Stimulated activated naive CD8-positive, alpha-beta T cell treated with anti-CD3 and anti-CD28 coated beads, Interleukin-15, Interleukin-2, amounts not matched to agents 100 U/mL and 50 U/mL, for 24 hours (primary cell): ENCODE measurements at places on chromosomes 2 and 18.

DNA sequence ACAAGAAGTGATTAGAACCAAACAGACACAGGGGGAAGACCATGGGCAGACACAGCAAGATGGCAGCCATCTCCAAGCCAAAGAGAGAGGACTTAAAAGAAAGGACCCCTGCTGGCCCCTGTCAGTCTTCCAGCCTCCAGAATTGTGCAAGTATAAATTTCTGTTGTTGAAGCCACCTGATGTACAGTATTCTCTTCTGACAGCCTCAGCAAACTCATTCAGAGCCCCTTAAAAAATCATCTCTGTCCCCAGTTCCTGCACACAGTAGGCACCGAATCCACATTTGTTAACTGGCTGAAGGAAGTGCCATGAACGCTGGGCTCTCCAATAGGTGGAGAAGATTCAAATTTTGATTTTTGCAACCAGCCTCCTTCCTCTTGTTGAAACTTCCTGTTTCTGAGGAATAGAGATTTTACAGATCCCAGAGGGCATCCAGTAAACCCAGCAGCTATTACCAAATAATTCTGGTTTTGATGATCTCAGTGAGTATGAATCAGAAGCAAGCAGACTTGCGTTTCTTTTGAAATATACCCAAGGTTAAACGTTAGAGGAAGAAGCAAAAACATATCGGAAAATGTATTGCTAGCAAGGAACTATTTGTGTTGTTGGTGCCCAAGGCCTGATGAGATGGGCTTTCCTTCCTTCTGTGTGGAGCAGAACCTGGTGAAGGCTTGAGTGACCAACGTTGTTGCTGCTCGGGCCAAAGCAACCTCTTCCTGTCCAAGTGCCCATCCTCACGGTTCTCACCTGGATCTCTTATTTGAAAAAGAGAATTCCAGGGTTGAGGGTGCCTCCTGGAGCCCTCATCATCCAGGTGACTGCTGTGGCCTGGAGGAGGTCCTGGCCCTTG, 47.7 kb upstream of the PLB1 start:
- DNase-seq = no peak

DNA sequence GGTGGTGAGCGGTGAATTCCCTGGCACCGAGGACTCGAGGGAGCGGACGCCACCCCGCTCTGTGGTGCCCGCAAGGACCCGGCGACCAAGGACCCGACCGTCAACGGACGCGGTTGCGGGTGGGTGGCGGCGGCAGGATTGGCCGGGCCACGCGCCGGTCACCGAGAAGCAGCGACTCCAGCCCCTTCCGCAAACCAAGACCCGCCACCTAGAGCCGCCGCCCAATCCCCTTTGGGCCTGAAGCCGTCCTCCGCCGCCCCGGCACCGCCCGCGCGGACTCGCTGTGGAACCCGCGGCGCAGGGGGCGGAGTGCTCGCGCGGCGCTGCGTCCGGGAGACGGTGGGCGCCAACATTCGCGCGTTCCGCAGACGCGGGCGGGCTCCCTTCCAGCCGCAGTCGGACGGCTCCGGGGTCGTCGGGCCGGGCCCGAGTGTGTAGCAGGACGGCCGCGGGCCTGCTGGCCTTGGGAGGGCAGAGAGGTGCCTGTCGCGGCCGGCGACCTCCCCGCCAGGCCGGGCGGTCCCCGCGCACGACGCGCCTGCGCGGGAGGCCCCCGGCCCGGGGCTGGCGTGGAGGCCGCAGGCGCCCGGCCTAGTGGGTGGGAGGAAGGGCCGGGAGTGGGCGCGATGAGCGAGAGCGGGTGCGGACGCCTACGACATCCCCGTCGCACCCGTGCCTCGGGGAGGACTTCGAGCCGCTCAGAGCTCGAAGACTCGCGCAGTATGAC, at the start of the genes FAM228B and PFN4:
Gene FAM228B, plus strand, starts transcription at position 275 of the 727 bp plus-strand sequence. CDS start 893 bp downstream, outside the sequence.
Gene PFN4, minus strand, starts transcription at position 140 of the 727 bp plus-strand sequence. CDS start 799 bp downstream, outside the sequence.
- DNase-seq = peak; percentile 81

DNA sequence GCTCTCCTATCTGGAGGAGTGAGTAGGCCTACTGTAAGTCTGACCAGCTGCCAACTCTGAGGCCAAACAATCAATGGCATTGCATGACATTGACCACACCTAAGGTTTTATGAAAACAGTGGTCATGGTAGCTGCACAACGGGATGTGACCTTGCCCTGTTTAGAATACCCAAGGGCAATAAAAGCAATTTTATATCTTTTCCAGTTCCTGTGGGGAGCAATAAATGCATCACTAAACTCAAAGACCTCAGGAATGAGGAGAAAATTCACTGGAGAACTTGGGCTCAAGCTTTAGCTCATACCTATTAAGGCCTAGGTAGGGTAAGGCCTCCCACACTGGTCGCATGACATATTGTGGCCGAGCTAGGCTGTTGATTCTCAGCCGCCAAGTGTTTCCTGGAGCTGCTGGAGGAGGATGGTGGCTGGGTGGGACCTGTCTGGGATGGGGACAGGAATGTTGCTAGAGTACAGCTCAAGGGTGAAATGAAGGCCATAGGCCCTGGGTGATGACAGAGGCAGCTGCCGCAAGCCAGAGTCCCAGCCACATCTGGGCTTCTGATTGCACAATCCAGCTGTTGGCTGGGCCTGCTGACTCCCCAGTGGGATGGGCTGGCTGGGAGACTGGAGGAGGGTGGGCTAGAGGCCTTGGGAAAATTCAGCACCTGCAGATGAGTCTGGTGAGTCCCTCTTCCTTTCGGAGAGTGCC, 313.7 kb downstream of the CYP26B1 start:
- DNase-seq = no peak

DNA sequence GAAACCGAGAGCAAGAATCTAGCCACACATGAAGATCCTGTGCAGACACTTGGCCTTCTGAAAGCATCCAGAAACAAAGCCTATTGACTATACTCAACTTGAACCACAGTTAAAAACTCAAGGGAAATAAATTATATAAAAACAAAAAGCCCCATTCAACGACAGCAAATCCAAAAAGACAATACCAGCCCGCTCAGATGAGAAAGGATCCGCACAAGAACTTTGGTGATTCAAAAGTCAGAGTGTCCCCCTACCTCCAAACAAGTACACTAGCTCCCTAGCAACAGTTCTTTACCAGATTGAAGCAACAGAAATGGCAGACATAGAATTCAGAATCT, 163.2 kb downstream of the WDPCP start:
- DNase-seq = no peak

- no peak for DNase-seq
Measured at GRCh38 chr2:133496501-133497269, 71.6 kb downstream of the NCKAP5 start.

DNA sequence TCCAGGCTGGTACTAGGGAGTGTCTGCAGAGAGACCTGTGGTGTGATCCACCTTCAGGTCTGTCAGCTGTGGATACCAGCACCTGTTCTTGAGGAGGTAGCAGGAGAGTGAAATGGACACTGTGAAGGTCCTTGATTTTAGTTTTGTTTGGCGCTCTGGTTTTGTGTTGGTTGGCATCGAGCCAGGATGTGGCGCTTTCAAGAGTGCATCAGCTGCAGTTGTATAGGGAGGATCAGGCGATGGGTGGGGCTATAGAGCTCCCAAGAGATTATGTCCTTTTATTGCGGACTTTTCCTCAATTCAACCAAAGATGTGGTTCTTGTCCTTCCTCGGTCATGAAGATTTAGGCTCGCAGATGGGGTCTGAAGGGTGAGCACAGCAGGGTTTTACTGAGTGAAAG, 37.5 kb downstream of the SLC39A10 start:
- no peak for DNase-seq

GRCh38 chr18:9191658-9192256, 55.2 kb downstream of the ANKRD12 start:
- DNase-seq = no peak

- no peak for DNase-seq
Measured at GRCh38 chr18:48852292-48852691, 98.5 kb downstream of the SMAD7 start.

- DNase-seq = no peak
Measured at GRCh38 chr2:8529706-8530277, 152.1 kb upstream of the ID2 start.

DNA sequence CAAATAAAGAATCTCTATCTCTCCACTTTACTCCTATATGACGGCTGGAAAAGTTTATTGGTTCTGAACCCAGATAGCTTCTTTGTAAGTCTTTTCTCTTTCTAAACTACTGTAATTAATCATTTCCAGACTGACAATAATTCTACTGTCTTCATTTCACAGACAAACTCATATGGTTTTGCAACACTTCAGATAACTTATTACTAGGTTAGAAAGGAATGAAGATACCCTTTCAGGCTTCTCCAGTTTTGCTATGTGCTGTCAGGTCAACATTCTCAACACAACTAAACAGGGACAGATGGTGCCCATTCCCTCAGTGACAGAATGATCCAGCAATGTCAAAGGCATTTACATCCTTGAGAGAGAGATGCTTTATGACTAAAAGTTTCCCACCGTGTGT, 198.5 kb upstream of the ITGA4 start:
- no peak for DNase-seq

- no peak for DNase-seq
Measured at GRCh38 chr2:105760639-105761337, 16.1 kb downstream of the NCK2 start.
